ENCODE measurements at places on chromosomes 6 and 20.
A peak's percentile ranks its signal among the peaks of the same experiment; 100 is the strongest.

DNA sequence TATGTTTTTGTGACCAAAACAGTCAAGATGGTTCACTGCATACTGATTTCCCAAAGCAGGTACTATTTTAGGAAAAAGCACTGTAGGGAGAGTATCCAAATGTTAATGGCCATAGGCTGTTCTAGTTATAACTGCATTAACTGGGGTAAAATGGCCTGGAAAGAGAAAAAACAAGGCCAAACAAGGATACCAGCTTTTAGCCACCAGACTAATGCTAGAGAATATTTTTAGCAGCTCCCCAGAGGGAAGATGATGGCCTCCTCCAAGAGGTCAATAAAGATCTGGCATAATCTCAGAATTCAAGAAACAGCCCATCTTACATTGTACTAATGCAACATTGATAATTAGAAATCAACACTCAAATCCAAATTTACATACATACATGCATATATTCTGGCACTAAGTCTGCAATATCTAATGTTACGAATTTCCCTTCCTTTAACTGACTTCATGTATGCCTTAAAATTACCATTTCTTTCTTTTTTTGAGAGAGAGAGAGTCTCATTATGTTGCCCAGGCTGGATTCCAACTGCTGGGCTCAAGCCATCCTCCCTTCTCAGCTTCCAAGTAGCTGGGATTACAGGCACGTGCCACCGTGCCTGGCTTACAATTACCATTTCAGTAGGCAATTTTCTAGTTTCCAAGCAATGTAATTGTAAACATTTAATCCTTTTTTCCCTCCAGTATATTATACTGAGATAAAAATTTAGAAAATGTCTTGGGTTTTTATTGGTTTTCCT lies 9.3 kb downstream of the COX7A2 start:
- no peak for DNase-seq

- peak; percentile 62 for DNase-seq
These were observed 93.9 kb downstream of the FOXO3 start for GRCh38 chr6:108654465-108655106.

DNA sequence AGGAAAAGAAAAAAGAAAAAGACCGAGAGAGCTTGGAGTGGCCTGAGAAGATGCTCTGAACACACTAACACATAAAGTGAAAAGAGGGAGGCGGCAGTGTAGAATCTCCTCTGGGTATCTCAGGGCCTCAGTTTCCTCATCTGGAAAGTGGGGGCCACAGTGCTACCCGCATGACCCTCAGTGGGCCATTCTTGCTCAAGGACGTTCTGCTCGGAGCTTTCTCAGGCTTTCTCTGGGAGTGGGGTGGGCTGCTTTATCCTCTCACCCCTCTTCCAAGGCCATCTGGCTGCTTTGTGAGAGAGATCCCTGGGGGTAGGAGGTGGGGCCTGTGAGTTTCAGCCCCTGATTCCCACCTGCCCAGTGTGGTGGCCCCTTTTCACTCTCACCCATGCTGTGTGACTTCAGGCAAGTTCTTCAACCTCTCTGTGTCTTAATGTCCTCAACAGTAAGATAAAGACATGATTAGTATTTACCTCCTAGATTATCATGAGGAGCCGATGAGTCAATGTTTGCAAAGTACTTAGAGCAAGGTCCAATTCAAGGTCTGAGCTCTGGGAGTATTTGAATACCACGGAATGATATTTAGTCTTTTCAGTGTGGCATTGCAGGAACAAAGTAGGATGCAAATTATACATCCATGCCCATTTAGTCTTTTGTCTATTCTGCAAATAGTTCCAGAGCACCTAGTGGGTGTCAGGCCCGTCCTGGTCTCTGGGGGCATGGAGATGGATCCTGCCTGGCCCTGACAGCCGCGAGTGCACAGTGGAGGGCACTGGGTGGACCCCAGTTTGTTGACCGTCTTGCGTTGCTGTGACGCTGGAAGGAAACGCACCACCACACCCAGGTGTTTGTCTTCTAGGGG lies 34.3 kb downstream of the SRC start:
- DNase-seq: peak; percentile 10

- DNase-seq: no peak
These were observed 929 bp upstream of the CENPB start for GRCh38 chr20:3787324-3788014.

- peak; percentile 79 for DNase-seq
These were observed 75.7 kb upstream of the QKI start for GRCh38 chr6:163338671-163339405.
